ENCODE measurements at places on chromosomes 7 and 10.

DNA sequence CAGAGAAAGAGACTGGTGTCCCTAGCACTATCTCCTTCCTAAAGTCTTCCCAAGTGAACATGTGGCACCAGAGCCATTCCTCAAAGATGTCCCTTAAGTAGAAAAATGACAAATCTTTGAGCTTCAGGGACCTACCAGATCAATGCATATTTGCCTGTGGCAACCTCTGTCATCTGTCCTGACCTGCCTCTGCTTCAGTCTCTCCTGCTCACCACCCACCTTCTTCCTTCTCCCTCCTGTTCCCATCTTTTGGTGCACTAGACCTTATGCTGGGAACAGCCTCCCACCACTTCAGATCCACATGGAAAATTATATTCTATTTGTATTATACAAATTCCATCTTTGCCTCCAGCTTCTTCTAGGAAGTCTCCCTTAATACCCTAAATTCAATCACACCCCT, 386.4 kb downstream of the PLXNA4 start:
- no peak for DNase-seq

DNA sequence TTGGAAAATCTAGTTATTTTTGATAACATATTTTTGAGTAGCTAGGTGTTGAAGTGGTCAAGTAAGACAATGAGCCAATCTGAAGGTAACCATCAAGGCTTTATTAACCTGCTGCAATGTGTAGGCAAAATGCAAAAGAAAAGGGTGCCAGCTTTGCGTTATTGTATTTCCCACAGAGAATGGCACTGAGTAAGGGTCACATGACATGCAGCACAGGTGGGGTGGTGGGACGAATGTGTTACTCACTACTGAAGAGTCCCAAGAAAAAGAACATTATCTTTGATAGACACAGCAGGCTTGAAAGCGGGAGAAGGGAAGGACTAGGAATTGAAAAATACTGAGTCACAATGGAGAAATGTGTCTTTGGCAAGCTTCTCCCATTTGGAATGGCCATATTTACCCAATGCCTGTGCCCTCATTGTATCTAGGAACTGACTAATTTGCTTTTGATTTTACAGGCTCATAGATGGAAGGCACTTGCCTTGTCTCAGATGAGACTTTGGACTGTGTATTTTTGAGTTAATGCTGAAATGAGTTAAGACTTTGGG, 898.6 kb upstream of the POT1 start:
- DNase-seq: no peak

DNA sequence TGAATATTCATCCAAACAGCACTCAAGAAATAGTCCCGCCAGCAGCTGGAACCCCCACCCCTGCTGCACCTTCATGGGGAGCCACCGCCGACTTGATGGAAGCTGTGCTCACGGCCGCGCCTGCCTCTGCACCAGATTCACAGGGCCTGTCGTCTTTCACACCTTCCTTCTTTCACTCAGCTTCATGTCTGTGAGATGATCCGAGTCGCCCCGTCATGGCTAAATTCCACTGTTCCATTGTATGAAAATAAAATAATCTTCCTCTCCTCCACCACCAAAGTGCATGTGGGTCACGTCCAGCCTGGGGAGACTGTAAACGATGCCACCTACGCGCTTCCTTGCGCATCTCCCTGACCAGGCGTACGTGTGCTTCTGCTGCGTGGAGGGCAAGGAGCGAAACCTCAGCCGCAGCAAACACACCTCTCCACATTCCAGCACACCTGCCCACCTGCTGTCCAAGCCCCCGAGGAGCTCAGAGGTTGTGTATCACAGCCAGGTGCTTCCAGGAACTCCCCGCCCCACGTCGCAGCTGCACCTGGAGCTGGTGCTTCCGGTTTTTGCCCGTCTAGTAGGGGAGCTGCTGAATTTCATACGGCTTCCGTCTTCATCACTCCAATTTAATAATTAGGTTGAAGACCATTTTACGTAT, 137.0 kb downstream of the PTPRN2 start:
- DNase-seq: no peak

- DNase-seq: no peak
Measured at GRCh38 chr7:24972991-24973390, 7.0 kb downstream of the OSBPL3 start.

DNA sequence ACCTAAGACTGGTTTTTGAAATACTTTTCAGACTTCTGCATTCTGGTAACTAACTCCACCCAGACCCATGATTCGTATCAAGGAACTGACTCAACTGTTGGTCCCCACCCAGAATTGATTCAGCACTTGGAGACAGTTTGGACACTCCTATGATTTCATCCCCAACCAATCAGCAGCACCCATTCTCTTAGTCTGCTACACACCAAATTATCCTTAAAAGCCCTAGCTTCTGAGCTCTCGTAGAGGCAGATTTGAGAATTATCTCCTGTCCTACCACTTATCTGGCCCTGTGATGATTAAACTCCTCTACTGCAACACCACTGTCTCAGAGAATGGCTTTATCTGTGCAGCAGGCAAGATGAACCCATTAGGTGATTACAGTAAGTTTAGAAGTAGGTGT, 7.7 kb upstream of the GSTO1 start:
- DNase-seq: no peak

DNA sequence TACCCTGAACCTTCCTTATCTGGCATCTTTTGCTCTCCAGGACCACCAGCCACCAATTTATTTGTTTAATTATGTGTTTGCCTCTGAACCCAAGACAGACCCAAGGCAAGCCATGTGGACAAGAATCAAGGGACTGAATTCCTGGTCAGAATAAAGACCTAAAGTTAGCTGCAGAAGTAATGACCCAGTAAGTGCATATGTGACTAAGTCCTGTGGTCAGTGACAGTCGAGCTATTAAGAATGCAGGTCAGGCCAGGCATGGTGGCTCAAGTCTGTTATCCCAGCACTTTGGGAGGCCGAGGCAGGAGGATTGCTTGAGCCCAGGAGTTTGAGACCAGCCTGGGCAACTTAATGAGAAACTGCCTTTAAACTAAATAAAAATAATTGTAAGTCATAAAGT, 139.4 kb downstream of the CCDC71L start:
- DNase-seq: no peak
